ENCODE measurements at places on chromosomes 7 and 10. TPM values are rescaled to one million over a fixed set of nuclear protein-coding genes. Genes with fewer than 3 reads are reported as not detected.

CDHR1 gene
- total RNA-seq: 1.6 TPM

DNA sequence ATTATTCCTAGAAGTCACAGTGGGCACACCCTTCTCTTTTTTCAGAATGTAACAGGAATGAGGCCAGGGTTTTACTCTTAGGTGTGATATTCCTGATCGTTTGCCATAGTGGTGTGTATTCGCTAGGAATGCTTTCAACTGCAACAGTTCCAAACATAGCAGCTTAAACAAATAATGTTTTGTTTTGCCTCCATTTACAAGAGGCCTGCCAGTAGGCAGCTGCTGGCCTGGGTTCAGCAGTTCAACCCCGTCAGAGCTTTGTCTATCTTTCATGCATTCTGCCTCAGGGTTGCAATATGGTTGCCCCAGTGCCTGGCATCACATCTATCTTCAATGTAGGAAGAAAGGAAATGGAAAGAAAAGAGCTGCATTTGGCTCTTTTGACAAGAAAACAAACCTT, 21.7 kb upstream of the RET start:
- DNase-seq: no peak

MOGAT3 gene
- total RNA-seq: not detected

- no peak for DNase-seq
Observed at GRCh38 chr7:106618480-106618879, 42.5 kb downstream of the CCDC71L start.

DNA sequence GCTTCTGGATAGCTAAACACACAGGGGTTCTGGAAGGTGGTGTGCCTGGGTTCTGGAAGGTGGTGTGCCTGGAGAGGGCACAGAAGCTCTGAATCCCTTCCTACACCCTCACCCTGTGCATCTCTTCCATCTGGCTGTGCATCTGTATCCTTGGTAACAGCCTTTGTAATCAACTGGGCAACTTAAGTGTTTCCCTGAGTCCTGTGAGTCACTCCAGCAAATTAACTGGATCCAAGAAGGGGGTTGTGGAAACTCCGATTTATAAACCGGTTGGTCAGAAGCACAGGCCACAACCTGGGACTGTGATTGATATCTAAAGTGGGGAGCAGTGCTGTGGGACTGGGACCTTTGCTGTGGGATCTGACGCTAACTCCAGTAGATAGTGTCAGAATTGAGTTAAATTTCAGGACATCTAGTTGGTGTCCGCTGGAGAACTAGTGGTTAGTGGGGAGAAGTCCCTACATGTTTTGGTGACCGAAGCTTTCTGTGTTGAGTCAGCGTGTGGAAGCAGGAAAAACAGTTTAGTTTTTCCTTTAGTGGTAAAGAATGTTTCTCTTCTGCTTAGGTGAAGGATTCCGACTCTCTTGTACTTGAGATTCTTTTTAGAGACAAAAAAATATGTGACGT, 228.1 kb downstream of the BMPER start:
- no peak for DNase-seq

NEURL1 gene
- 3.2 TPM for total RNA-seq

DNA sequence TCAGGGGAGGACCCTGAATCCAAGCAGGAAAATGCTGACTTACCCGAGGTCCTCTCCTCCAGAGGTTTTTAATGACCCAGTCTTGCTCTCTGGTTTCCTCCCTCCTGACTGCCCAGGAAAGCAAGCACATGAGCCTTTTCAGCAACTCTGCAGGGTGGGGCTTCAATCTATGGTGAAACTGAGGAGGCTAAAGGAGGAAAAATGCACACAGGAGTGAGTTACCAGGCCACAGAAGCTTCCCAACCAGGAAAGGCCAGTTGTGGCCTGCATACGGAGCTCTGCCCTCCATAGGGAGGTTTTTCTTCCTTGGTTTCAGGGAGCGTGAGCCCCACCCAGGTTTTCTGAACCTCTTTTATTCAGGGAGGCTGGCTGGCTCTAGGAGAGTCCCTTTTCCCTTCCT, 14.1 kb upstream of the DLG5 start:
- DNase-seq: no peak

DNA sequence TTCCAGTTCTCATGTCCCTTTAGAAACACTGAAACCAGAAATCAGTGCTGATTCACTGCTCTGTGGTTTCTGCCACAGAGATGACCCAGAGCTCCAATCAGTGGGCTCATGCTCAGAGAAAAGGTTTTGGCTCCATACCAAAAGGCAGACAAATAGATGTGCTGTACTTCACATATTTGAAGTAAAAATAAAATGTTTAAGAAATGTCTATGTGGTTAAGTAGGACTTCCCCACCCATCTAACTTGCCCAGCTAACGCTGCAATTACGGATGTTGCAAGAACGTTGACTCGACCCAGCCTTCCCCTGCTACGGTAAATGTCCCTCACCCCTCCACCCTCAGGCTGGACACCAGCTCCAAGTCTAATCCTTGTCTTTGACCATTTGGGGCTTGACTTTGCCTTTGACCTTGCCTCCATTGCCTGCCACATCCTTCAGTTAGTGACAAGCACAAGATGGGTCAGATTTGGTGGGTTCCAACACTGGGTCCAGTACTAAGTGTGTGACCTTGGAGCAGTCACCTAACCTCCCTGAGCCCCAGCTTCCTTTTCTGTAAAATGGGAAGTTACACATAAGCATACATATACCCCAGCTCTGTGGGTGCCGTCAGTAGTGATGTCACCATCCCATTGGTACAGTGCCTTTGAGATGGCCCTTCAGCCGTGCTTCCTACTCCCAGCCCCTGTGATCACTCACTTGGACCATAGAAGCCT, 95.8 kb downstream of the CHST15 start:
- no peak for DNase-seq

DNA sequence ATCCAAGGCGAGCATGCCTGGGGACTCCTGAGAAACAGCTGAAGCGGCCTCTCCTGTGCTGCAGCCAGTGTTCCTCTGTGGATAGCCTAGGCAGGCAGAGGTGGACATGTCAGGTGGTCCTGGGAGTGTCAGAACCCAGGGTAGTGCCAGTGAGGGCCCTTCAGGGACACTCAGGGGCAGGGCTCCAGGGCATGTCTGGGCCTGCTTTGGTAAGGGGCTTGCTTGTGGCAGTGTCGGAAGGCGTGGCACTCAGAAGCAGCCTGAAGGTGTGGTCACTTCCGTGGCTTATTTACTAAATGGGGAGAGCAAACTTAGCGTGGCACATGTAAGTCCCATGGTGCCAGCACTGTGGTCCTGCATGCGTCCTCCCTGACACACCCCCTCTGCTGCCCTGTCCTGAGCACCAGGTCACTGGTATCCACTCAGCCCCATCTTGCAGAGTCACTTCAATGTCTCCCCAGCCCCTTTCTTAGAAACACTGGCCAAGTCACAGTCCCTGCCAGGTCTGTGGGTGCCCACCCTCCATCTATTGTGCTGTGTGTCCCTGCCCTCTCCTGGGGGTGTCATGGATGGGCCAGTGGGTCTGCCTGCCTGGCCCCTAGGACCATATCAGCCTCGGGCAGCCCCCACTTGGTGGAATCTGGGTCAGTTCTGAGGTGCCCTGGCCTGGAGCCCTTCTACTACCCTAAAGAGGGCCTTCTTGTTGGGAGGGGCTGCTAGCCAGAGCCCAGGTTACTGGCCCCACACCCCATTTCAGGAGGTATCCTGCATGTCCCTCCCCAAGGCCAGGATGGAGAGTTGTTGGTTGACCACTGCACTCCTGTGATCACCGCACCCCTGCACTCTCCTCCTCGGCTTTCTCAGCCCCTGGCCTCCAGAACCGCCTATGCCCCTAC, 6.4 kb downstream of the ZMIZ2 start:
- no peak for DNase-seq

HOXA13 gene
- not detected for total RNA-seq
